ENCODE measurements at places on chromosomes 7 and 10.

DNA sequence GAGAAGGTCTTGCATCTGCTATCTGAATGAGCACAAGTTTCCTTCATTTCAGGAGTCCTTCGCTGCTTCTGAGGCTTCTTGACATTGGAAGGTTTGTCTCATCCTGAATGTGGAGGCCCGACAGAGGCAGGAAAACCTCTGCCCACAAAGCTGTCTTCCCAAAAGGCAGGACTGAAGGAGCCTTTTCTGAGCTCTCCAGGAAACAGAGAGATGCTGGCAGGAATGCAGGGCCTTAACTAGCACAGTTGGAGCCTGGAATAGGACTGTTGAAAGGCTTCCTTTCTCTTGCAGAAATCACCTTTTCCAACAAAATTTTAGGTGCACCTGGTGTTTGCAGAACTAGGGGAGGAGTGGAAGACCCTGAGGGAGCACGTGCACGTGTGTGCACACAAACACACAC, 637.4 kb upstream of the MKI67 start:
- DNase-seq, result no peak

DNA sequence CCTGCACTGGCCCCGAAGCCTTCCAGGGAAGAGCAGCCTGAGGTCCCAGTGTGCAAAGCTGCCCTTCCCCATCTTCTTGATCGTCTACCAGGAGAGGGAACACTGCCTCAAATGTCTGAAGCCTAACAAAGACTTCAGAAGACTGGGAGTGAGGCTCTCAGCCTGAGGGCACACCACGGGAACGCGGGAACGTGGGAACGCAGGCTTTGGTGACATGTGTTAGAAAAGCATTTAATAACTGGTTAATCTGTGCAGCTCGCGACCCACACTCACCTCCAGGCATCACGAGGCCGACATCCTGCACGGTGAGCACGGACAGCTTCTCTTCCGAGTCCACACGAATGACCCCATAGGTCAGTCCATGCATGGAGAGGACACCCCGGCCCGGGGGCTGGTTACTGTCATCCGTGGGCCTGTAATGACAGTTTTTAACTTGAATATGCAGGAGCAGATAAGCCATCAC, 234.0 kb downstream of the ZMYND11 start:
- no peak for DNase-seq

DNA sequence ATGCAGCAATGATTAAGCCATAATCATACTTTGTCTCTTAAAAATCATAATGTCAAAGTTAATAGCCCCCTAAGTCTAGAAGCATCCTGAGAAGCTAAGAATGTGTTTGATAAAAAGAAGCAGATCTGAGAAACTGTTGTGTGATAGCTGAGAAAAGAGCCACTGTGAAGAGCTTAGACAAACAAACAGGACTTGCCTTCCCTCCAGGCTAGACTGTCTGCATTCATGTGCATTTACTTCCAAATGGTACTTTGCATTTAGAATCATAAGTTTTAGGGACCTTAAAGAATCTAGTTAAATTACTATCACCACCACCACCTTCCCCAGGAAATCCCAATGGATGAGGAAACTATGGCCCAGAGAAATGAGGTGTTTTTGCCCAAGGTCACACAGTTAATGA, 62.7 kb upstream of the NFKB2 start:
- DNase-seq, result no peak

- no peak for DNase-seq
Observed at GRCh38 chr7:103912891-103913605, 76.4 kb downstream of the RELN start.

GRCh38 chr10:72089618-72090017, 1.3 kb upstream of the SPOCK2 start:
- no peak for DNase-seq

GRCh38 chr10:124066781-124067714, 26.4 kb downstream of the CHST15 start:
- no peak for DNase-seq

GRCh38 chr10:87850742-87851205, 12.6 kb downstream of the KLLN start:
- DNase-seq, result peak; percentile 33

DNA sequence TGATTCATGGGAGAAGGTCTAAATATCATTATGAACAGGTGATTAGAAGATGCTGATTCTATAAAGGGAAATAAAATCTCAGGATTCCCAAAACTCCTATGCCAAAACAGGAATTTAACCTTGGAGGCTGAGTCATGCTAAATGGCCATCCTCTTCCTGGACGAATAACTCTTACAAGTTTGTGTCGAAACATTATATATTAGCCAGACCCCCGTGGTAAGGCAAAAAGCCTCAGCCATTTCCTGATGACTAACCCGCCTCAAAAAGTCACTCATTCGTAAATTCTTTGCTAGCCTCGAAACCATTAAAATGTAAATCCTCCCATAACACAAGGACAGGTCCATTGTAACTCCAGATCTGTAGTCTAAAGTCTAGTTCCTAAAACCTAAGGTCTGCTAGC, 32.0 kb downstream of the CUL2 start:
- DNase-seq, result peak; percentile 52

GRCh38 chr7:115748123-115748738, 282.3 kb downstream of the TFEC start:
- DNase-seq, result no peak

DNA sequence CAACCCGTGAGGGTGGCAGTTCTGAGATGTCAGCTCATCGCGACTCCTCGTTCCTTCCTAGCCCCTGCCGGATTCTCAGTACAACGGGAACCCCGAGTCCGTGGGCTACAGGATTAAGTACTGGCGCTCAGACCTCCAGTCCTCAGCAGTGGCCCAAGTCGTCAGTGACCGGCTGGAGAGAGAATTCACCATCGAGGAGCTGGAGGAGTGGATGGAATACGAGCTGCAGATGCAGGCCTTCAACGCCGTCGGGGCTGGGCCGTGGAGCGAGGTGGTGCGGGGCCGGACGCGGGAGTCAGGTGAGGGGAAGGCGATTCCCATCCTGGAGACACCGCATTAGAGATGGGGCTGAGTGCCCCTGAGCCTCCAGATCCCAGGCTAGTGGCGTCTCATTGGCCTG, 568.1 kb upstream of the FOXK1 start:
- DNase-seq, result no peak

DNA sequence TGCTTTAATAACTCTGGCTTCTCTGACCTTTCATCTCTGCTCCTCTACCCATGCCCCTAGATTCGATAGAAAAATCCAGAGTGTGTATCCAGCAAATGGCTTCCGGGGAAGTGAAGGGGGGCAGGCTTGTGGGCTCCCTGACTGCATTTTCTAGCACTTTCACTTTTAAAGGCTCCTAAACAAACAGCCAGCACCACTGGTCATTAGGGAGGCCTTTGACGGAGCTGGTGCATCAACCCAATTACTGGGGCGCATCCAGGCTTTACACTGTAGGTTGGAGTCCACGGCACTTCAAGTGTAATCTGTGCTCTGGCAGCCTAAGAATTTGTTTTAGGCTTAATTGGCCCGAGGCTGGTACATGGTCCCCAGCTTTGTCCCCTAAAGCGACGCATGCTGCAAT, 291.9 kb downstream of the GFRA1 start:
- DNase-seq, result no peak

DNA sequence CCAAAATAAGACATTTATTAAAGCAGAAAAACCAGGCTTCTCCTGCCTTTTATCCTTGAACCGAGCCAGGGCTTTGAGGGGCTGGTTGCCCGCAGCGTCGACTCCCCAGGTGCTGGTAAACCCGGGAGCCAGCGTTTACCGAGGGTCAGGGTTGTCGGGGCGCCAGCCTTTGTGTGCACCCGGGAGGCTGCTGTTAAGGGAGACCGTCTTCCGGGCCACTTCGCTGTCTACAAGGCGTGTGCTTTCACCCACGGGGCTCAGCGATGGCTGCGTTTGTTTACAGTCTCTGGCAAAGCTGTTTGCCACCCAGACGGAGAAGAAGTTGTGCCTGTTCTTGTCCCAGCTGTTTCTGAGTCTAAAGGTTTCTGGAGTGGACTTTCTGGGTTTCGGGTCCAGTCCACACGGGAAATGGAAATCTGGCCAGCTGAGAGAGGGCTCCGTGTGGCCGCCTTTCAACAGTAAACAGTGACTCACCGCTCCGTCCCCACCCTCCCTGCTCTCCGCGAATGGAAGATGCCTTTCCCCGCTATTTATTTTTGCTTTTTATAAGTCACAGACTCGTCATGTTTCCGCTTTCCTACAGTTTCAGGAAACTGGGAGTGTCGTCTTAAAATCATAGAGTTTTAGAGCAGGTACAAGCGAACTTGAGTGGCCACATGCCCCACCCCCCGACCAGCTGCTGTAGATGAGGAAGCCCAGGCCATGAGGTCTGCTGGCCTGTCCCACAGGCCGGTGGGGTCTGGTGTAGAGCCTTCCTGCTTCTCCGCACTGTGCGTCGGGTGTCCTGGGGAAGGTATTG, 2.2 kb downstream of the MAFK start:
- peak; percentile 93 for DNase-seq

DNA sequence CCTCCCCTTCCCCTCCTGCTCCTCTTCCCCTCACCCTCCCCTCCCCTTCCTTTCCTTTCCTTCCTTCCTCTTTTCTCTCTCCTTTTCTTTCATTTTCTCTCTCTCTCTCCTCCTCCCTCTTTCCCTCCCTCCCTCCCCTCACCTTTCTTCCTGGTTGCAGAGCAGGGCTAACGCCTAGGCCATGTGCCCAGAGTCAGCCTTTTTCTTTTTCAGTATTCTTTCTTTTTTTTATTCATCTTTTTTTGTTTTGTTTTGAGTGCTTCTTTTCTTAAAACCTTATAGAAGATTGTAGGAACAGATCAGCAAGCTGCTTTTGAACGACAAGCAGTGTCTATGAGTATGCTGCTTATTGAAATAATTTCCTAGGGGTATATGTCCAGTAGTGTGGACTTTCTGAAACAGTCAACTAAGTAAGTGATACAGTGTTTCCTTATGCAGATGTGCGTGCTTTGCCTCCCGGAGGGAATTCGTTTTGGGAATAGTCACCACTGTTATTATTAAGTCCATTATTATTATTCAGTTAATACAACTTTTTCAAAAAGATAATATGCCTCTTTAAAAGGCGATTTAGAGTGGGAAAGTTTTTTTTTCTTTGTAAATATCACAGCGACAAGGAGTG, 219.2 kb downstream of the CAMK1D start:
- no peak for DNase-seq

DNA sequence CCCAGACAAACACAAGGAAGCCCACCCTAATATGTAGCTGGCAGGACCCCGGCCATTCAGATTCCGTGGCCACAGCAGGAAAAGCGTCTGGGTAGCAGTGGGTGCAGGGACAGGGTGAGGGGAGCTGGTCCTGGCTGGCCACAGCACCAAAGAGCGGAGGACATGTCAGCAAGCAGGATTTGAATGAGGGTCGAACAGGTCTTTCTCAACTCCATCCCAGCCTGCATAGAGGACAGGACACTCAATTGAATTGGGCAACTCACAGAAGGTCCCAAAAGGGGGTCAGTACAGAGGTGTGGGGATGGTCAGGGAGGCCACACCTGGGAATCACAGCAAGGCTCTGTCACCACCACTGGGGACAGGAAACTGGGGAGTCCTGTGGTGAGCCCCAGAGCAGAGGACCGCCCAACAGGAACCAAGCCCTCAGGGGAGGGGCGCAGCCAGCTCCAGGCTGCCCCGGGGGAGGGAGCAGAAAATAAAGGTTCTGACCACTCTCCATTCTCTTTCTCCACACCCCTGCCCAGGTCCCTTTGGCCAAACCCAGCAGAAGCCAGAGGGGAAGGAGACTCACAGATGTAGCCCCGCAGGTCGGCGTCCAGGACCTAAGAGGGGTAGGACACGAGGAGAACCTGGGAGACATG, 108.7 kb upstream of the PPP2R2D start:
- no peak for DNase-seq

DNA sequence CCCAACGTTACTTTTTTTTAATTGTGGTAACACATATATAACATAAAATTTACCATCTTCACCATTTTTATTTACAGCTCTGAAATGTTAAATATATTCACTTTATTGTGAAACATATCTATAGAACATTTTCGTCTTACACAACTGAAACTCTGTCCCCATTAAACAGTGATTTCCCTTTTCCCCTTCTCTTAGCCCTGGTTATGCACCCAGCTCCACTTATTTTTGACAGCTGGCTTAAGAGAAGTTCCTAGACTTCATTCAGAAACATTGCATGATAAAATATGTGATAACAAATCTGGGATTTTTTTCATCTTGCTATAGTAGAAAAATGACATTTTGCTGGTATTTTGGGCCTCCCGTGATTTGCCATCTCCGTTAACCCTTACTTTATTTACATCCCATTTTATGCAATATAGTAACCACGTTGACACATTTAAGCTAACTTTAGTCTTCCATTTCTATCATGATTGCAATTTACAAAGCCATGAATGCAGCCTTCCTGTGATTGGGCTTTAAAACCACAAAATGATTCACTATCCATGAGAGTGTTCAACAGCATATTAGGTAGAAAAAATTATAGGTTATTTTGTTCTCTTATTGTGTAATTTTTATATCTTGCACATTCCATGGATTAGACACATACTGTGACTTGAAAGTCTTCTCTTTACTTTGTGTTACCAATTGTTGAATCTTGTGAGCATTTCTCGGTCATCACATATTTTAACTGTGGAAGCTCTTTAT, 139.6 kb downstream of the SND1 start:
- DNase-seq, result no peak

GRCh38 chr7:98921608-98922372, 43.5 kb downstream of the TRRAP start:
- no peak for DNase-seq

DNA sequence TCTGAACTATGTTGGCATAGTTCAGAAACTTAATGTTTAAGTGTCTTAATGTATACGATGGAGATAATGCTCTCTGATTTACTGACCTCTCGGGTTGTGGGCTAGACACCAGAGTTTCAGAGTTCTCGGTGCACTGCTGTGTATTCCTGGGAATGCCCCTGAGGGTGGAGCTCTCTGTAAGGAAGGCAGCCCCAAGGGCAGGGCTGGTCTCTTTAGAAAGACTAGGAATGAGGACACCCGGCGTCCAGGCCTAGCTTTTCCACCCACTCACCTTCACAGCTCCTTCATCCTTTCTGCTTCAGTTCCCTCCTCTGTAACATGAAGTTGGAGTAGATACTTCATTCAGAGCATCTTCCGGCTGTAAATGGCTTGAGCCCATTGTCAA, 536.6 kb upstream of the GALNT17 start:
- no peak for DNase-seq

- DNase-seq, result peak; percentile 55
Observed at GRCh38 chr10:44966129-44966815, 6.7 kb downstream of the RASSF4 start.

All from SJSA1 (cell line).